Activated CD4-positive, alpha-beta memory T cell treated with anti-CD3 and anti-CD28 coated beads, Interleukin-2, amount 10 ng/mL, durations not matched to agents 7 days and 5 days (primary cell): ENCODE measurements at places on chromosomes 4 and X.

DNA sequence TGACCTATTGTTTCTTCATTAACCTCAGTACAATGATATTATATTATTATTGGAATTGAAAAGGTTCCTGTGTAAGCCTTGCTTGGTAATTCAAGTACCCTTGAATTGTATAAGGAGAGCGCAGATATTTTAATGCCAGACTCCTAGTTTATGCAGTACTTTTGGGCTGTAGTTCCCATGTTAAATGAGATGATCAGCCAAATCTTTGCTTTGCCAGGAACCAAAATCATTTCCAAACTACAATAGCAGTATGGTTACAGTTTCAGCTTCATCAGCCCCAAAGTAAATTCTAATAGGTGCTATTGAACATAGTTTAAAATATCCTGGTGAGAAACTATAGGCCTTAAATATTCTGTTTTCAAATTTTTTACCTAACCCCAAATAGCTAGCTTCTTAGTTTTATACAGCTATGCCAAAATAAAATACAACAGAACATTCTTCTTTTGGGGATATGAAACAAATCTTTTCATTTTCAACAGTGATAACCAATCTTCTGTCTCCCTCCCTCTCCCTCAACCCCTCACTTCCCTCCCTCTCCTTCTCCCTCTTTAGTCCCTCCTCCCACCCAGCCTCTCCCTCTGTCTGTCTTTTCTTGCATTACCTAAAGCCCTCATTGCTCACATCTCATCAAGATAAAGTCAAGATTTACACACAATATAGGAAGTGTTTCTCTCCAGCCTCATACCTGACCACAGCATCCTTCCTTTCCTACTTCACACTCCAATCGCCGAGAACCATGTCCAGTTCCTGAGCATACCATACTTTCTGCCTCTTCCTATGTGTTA is 190.1 kb downstream of the SHROOM3 start:
- no peak for DNase-seq
- H3K4me3 ChIP-seq = no peak overlapping the region
- H3K36me3 ChIP-seq = no peaks in the 10 kb centered on the region
- H3K27me3 ChIP-seq = peaks cover 33% of the 10 kb centered on the region

DNA sequence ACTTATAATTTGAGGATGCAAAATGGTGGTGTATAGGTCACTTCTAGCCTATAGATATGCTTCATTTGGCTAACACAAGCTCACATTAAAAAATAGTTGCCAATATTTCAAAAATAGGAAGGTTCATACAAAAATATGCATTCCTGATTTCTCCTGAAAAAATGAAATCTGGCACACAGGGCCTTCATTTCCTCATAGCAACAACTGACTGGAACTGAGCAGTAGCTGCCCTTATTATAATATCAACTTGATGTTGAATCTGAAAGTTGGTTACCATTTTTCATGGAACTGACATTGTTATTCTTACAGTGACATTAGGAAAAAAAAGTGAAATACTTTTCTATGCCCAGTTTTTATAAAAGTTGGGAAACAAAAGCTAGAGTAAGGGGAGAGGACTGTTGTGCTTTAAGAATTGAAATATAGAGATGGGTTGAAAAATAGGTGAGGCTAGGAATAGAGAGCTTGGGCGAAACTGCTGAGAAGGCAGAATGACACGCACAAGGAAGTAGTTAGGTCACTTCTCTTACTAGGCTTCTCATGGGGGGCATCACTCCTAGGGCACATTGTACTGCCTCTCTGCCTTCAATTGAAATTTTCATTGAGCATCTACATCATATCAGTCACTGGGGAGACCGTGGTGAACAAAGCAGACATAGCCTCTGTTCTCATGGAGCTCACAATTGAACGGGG is 43.1 kb upstream of the C1GALT1C1 start:
- peaks cover 6% of the 10 kb centered on the region for H3K36me3 ChIP-seq
- H3K4me3 ChIP-seq = no peak overlapping the region
- H3K4me1 ChIP-seq = no peaks in the 10 kb centered on the region
- no peaks in the 10 kb centered on the region for H3K27me3 ChIP-seq

DNA sequence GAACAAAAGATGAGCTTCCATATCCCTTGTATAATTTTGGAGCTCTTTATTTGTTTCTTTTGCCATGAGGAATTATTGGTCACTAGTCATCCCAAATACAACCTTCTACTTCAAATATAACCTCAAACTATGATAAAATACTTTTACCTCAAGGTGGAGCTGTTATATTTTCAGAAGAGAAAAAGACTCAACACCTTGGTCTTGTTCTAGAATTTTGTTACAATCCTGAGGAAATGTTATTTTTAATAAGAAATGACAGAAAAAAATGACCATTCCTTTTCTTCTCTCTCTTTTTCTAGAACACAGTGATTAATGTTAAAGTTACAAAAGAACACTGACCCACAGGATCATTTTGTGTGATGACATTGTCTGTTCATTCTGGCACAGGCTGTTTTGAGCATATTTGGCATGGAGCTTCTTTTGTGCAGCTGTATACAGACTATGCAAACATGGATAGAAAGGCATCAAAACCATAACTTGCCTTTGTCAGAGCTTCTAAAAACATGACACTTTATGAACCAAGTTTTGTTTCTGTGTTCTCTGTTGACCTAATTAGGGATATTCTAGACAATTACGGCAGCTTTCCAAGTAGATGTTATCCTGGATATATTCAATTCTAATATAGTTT is 159.6 kb upstream of the CTSO start:
- no peaks in the 10 kb centered on the region for H3K4me1 ChIP-seq
- DNase-seq = no peak
- no peak overlapping the region for H3K27ac ChIP-seq
- H3K4me3 ChIP-seq = no peak overlapping the region
- no peaks in the 10 kb centered on the region for H3K27me3 ChIP-seq
- no peaks in the 10 kb centered on the region for H3K36me3 ChIP-seq

GRCh38 chrX:20672476-20672875 is 405.8 kb upstream of the RPS6KA3 start:
- no peak for DNase-seq
- H3K36me3 ChIP-seq = no peaks in the 10 kb centered on the region
- no peaks in the 10 kb centered on the region for H3K4me1 ChIP-seq
- H3K27me3 ChIP-seq = no peaks in the 10 kb centered on the region
- no peak overlapping the region for H3K4me3 ChIP-seq
- no peak overlapping the region for H3K27ac ChIP-seq

- no peak overlapping the region for H3K4me3 ChIP-seq
- no peak overlapping the region for H3K27ac ChIP-seq
- DNase-seq = no peak
- no peaks in the 10 kb centered on the region for H3K36me3 ChIP-seq
- no peaks in the 10 kb centered on the region for H3K4me1 ChIP-seq
Observed at GRCh38 chrX:112147206-112147605, 64.6 kb upstream of the TRPC5 start.

DNA sequence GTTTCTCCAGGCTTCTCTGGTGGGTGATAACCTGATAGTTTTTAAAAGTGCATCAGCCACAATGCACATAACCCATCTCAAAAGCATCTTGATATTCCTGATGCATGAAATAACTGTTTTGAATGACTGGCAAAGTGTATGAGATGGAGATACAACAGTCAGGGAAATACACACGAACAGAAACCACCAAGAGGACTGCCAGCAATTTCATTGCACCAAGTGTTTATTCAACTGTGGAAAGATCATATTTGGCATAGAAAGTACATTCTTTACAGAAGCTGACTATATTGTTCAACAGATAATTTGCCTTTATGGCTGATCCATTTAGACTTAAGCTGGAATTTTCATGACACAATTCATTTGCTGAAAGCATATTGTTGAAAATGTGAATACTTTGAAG is 139.5 kb downstream of the SLIT2 start:
- no peak overlapping the region for H3K4me3 ChIP-seq
- no peak for DNase-seq
- no peaks in the 10 kb centered on the region for H3K27me3 ChIP-seq

GRCh38 chrX:9789555-9789954 is 3.3 kb downstream of the SHROOM2 start:
- DNase-seq = no peak
- no peaks in the 10 kb centered on the region for H3K4me1 ChIP-seq
- H3K27me3 ChIP-seq = peaks cover 31% of the 10 kb centered on the region
- no peak overlapping the region for H3K4me3 ChIP-seq

DNA sequence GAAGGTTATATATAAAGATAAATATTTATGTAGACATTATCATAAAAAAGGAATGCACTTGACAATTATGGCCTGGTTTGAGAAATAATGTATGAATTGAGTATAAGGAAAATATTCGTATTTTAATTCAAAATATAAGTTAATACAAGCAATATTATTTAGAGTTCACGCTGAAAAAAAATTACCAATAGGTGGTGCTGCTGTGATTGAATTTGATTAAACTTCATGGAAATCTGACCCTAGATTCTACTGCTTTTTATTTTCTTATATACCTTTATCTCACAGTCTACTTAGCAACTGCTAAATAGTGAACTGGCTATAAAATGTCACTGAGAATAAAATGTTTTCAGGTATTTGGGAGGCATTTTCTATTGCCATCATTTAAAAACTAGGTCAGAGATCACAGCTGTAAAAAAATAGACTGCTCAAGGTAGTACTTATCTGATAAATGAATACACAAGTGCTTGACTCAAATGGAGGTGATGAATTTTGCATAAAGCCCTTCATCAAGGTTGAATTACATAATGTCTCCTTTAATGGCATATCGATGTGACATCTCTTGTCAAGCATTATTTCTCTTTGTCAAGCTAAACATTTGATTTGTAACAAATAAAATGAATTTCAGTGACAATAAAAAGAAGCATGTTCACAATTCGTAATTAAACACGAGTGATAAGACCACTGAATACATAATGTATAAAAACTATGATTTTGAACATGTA is 1638.8 kb upstream of the PCDH7 start:
- no peak overlapping the region for H3K27ac ChIP-seq
- H3K36me3 ChIP-seq = no peaks in the 10 kb centered on the region
- no peaks in the 10 kb centered on the region for H3K27me3 ChIP-seq
- DNase-seq = no peak

GRCh38 chr4:8162625-8163024 is 4.0 kb upstream of the ABLIM2 start:
- H3K4me3 ChIP-seq = no peak overlapping the region
- peaks cover 6% of the 10 kb centered on the region for H3K27me3 ChIP-seq
- H3K36me3 ChIP-seq = peaks cover under 1% of the 10 kb centered on the region
- DNase-seq = no peak
- H3K4me1 ChIP-seq = peaks cover 7% of the 10 kb centered on the region
